ENCODE measurements at places on chromosomes 1 and 21.

- no peak for DNase-seq
- no peaks in the 10 kb centered on the region for H3K4me1 ChIP-seq
- no peaks in the 10 kb centered on the region for H3K27me3 ChIP-seq
- H3K4me3 ChIP-seq = no peak overlapping the region
Observed at GRCh38 chr1:114314576-114314975, 160.9 kb upstream of the SYT6 start.

DNA sequence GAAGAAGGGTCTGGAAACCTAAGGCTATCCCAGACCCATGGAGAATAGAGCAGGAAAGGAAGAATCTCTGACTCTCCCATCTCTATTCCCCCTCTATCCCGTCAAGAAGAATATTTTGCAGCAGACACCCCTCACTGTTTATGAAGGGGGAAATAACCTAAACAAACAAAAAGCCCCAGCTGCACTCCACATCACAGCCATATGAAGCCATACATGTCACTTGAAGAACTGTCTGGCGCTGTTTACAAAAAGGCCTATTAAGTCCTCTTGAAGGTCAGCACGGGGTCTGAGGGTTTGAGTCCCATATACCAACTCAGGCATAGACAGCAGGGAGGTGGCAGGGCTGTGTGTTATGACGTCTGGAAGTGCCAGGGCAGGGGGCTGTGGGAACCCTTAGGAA, 31.4 kb downstream of the TRABD2B start:
- DNase-seq = no peak
- H3K27ac ChIP-seq = no peak overlapping the region
- H3K36me3 ChIP-seq = no peaks in the 10 kb centered on the region
- no peaks in the 10 kb centered on the region for H3K4me1 ChIP-seq

DNA sequence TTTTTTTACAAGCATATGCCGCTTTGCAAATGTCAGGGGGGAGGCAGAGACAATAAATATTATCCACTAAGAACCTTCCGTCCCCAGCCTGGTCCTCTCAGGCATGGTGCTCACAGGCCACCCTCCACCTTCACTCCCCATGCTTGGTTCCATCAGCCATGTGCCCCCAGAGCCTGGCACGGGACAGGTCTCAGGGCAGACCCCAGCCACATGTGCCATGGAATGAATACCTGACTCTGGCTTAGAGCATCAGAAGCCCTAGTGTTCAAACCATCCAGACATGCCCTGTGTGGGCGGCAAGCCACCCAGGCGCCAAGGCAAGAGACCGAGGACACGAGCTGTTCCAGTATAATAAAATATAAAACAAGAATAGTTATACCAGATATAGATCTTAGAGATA, 5.4 kb downstream of the LSS start:
- peaks cover 15% of the 10 kb centered on the region for H3K4me1 ChIP-seq
- no peak overlapping the region for H3K27ac ChIP-seq
- no peak for DNase-seq
- no peak overlapping the region for H3K4me3 ChIP-seq
- no peaks in the 10 kb centered on the region for H3K36me3 ChIP-seq

DNA sequence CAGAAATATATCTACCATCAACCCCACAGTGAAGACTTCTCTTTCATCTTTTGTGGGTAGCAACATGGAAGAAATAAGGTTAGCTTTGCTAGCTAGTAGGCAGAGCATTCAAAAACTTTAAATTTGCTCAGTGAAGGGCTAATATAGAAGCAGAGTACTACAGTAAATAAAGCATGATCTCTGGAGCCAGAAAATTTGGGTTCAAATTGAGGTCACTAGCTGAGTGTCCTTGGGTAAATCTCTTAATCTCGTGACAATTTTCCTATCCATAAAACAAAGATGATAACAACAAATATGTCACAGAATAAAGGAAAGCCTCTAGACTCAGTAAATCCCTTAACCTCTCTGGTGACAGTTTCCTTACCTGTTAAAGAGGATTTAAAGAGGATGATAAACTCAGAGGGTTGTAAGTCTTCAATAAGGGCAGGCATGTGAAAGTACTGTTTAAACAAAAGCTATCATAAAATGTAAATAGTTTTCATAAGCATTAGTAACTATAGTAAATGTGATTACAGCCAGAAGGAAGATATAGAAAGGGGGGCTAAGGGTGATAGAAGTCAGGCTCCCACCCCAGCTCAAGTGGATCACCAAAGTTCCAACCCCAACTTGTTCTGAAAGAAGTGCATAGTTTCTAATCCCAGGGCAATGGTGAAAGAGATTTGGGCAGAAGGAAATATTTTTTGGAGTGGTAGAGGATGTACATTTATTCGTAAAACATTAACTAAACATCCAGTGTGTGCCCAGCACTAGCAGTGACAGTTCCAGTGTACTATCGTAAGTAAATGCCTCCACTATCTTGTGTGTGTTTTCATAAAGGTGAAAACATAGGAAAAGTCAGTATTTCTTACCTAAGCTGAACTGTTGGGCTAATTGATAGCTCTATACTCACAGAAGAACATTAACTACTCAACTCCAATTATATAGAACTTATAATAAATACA, 24.8 kb downstream of the TM2D1 start:
- H3K4me3 ChIP-seq = no peak overlapping the region
- H3K36me3 ChIP-seq = peaks cover 18% of the 10 kb centered on the region
- no peaks in the 10 kb centered on the region for H3K4me1 ChIP-seq
- no peaks in the 10 kb centered on the region for H3K27me3 ChIP-seq

DNA sequence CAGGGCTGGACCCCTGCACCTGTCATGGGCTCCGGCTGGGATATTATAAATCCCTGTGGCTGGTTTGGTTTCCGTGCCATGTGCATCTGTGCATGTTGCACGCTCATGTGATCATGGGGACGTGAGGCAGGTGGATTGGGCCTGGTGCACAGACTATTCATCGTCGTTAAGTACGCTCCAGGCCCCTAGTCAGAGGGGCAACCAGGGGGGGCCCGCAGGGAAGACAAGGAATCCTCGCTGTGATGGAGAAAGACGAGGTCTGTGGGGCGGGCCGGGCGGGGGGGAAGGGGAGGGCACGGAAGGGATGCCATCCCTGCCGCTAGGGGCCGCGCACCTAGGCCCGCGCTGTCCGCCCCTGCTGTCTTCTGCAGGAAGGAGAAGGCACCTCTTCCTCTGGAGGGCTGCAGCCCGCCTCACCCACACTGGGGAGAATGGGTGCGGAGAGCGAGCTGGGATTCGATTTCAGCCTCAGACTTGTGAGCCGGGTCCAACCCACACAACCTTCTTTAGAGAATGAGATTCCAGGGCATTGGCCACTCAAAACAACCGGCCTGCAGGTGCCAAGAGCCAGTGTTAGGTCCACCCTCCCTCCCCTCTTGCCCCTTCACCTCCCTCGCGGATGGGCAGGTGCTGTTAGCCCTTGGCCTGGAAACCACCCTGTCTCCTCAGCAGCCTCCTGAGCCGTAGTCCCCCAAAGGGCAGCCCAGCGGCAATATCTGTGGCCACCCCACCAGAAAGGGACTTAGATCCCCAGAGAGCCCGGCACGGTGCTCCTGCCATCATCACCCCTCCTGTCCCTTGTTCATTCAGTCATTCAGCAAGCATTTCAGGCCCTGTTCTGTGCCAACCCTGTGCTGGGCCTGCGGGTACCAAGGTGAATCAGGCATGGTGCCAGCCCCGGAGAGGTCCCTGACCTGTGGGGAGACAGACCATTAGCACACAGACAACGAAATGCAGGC, 950 bp upstream of the LRP8 start:
- peak overlapping the region; percentile 59 for H3K4me3 ChIP-seq
- peak overlapping the region; percentile 30 for H3K27ac ChIP-seq
- peaks cover 5% of the 10 kb centered on the region for H3K4me1 ChIP-seq
- DNase-seq = no peak

DNA sequence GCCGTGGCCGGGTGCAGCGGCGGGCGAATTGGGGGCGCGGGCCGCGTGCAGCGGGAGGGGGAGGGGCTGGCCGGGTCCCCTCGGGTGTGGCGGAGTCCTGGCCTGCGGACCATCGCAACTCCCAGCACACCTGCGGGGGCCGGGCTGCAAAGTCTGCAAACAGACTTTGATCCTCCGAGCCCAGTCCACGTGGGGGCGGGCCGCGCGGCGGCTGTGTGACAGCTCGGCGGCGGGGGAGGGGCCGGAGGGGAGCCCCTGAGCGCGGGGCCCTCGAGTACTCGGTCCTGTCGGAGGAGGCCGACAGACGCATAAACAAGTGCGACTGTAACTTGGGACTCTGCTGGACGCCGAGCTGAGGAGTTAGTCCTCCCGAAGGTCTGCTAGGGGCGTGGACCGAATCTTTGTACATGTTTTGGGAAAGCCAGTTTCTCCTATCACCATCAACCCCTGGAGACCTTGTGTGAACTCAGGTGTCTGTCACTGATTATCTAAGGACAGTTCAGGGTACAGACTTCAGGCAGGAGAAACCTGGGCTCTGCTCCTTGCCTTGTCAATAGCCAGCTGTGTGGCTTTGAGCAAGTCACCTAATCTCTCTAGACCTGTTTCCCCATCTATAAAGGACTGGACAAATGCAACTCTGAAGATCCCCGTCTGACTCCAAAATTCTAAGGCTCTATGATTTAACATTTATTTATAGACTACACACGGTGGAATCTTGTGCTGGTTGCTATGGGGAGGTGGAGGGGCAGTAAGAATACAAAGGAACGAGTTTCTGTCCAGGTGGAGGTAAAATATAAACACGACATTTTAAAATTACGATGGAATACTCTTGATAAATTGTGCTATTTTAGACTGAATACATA, 710 bp upstream of the SLC30A1 start:
- no peaks in the 10 kb centered on the region for H3K27me3 ChIP-seq
- peak overlapping the region; percentile 65 for H3K4me3 ChIP-seq
- DNase-seq = no peak

DNA sequence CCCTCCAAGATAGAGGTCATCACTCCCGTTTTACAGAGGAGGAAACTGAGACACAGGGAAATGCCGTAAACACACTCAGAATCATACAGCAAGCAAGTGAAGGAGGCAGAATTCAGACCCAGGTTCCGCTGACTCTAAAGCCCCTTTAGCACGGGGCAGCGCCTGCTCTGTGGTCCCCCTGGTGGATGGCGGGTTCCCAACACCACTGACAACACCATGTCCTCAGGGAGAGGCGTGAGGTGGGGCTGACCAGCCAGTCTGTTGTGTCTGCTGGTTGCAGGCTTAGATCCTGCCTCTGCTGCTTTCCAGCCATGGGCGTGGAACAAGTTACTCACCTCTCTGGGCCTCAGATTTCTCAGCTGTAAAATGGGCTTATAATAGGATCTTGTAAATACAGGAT, 617.3 kb downstream of the MATN1 start:
- no peaks in the 10 kb centered on the region for H3K4me1 ChIP-seq
- DNase-seq = no peak
- peaks cover 3% of the 10 kb centered on the region for H3K27me3 ChIP-seq
- no peak overlapping the region for H3K4me3 ChIP-seq
- no peak overlapping the region for H3K27ac ChIP-seq
- H3K36me3 ChIP-seq = no peaks in the 10 kb centered on the region

DNA sequence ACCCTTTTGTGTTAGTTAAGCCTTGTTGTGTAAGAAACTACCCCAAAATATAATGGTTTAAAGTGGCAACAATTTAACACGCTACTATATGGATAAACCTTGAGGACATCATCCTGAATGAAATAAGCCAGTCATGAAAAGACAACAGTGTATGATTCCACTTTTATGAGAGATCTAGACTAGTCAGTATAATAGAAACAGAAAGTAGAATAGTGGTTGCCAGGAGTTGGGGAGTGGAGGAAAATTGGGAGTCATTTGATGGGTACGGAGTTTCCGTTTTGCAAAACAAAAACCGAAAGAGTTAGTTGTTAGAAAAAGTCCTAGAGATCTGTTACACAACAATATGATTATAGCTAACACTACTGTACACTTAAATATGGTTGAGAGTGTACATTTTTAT, 16.0 kb upstream of the CHIA start:
- H3K4me1 ChIP-seq = no peaks in the 10 kb centered on the region
- no peak overlapping the region for H3K4me3 ChIP-seq
- DNase-seq = no peak
- no peak overlapping the region for H3K27ac ChIP-seq
- no peaks in the 10 kb centered on the region for H3K36me3 ChIP-seq
- peaks cover 6% of the 10 kb centered on the region for H3K27me3 ChIP-seq

Data from naive thymus-derived CD4-positive, alpha-beta T cell (primary cell).